ENCODE measurements at places on chromosomes 5 and 9.

DNA sequence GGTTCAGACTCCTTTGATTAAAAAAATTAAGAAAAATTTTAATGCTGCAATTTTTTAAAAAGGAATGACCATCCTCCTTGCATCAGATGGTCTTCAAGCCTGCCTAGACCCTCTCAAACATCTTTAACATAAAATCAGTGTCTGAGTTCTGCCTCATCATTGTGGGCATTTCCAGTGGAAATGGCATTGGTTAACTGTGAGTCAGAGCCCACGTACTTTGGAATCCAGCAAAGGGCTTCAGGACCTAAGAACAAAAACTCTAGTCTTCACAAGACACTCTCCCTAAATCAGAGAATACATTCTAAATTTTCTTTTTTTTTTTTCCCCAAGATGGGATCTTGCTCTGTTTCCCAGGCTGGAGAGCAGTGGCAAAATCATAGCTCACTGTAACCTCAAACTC lies 9.4 kb upstream of the C5orf15 start:
- DNase-seq = no peak

- DNase-seq = no peak
Measured at GRCh38 chr5:128121651-128122050, 38.1 kb downstream of the SLC12A2 start.

- no peak for DNase-seq
Measured at GRCh38 chr5:146003852-146004251, 67.5 kb downstream of the SH3RF2 start.

DNA sequence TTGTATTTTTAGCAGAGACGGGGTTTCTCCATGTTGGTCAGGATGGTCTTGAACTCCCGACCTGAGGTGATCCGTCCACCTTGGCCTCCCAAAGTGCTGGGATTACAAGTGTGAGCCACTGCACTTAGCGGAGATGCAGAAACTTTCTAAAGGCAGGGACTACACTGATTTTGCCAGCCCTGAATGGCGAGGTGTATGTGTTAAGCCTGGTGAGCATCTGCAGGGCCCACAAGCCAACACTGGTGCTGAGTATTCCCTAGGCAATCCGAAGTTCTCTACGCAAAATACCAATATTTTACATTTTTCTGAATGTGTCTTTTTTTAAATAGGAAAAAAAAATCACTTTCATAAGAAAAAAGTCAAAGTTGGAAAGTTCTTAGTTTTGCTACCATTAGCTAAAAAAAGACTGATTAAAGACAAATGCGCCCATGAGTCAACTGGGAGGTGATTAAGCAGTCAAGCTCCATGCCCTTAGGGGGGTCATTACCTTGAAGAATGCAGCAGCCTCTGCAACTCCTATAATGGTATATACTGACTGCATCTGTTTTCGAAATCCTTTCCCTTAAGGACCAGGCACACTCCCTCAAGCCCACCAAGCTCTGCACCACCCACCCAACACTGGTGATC lies 502.8 kb downstream of the BNC2 start:
- no peak for DNase-seq

GRCh38 chr9:95008151-95008771 lies 281.8 kb downstream of the AOPEP start:
- DNase-seq = peak; percentile 68

DNA sequence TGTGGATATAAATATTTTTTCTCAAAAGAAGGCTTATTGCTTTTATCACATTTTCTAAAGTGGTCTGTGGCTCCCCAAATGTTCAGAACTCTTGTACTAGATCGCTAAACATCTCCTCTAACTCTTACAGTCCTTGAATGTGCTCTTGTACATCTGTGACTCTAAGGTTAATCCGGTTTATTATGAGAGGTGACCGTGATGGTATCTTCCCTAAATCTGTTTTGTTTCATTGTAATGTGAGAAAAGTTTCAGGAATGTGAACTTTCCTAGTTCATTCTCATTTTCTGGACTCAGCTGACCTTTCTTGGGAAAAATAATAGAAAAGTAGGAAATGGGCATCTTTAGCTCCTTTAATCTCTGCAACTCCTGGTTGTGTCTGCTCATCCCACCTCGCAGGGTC lies 94.5 kb upstream of the CD180 start:
- no peak for DNase-seq

DNA sequence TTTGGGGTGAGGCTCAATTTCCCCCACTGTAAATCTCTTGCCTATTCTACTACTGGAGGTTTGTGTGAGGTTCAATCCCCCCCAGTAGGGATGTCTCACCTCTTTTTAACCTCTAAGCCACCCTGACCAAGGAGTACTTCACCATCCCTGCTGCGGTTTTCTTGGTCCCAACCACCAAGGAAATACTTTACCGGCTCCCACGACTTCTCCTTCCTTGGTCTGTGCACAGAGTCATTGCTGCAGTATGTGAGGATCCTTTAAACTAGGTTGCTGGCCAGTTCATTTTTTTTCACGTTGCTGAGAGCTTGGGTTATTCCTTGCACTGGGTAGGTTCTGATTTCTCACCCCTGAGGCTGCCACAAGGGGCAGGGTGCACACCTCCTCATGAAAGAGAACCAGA lies 22.5 kb upstream of the HMGCS1 start:
- no peak for DNase-seq

GRCh38 chr9:1024112-1024511 lies 26.0 kb upstream of the DMRT2 start:
- no peak for DNase-seq

- DNase-seq = peak; percentile 64
Measured at GRCh38 chr9:107751567-107752210, 262.1 kb upstream of the KLF4 start.

- DNase-seq = no peak
Measured at GRCh38 chr5:149072791-149073190, 9.9 kb upstream of the SH3TC2 start.

DNA sequence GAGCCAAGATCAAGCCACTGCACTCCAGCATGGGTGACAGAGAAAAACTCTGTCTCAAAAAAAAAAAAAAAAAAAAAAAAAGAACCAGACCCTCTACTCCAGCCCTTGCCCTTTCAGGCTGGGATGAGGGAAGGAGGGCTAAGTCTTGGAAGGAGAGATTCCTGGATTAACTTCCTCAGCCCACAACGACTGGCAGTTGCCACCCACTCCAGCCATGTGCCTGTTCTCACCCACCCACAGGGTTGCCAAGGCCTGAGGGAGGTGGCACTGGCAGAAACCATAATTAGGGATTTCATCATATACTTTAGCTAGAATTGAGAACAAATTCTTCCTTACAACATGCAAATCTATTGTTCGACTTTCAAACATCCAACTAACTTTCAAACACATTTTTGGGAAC lies 87.8 kb upstream of the SLC30A5 start:
- DNase-seq = no peak

DNA sequence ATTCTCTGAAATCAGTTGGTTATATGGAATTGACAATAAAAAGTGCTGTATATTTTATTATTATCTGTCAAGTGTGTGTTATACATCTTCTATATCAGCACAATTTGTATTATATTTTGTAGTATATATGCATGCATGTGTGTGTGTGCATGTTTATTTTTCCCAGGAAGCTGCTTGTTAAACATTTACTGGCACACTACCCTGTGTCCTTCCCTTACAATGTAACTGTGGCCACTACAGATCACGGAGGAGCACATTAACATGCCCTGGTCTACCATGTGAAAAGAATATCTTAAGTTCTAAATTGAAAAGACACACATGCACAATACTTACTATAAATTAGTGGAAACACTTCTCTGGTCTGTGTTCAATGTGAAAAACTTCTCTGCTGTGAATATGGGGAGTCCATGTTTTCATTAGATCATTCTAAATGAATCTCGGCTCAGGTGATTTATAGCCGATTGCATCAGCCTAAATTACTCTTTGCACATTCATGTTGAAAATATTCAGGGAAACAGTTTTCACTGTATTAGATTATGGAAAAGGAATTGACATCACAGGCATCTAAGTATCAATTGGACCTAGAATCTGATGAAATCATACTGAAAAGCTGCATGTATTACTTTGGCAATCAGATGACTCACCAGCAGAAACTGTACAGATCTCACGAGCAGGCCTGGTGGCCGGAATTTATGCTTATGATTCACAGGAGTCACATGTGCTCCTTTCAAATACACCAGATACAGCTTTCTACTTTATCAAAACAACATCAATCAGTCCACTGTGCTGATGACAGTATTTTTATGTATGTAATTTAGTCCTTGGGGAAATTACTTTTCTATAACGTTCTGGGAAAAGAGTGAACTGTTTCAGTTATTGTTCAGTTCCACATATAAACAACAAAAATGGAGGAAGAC lies 39.4 kb downstream of the LURAP1L start:
- DNase-seq = peak; percentile 99

GRCh38 chr9:134778841-134779411 lies 101.7 kb upstream of the FCN2 start:
- peak; percentile 49 for DNase-seq

GRCh38 chr5:54873691-54874090 lies 111.7 kb downstream of the ESM1 start:
- peak; percentile 60 for DNase-seq

- DNase-seq = peak; percentile 10
Measured at GRCh38 chr9:105244734-105245028, 230 bp downstream of the SLC44A1 start.

DNA sequence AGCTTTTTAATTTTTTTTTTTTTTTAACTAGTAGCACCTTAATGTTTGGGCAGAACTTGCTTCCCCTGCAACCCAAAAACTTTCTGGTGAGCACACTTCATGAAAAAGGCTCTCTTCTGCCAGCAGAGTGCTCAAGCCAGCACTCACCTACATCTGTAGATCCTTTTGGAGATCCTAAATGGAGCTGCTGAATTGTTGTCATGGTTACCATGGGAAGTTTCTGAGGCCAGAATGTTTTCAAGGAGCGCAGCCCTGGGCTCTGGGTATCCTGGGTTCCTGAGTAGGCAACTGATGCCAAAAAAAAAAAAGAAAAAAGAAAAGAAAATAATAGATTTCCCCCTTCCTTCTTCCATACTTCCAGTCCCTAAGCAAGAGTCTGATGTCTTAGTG lies 3.1 kb upstream of the CPEB4 start:
- DNase-seq = no peak

DNA sequence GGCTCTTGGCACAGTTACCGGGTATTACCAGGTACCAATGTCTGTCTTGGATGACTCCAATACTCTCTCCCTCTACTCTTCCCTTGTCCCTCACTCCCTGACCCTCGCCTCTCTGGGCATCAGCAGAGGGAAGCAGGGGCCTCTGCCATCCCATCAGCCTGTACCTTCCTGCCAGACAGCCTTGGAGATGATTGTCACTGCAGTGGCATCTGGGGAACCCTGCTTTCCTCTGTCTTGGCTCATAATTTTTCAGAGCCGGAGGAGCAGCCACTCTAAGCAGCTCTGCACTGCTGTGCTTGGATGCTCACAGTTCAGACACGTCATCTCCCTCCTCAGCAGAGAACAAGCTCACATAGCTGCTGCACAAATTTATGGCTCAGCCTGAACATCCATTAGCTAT lies 274.1 kb downstream of the SMARCA2 start:
- no peak for DNase-seq

DNA sequence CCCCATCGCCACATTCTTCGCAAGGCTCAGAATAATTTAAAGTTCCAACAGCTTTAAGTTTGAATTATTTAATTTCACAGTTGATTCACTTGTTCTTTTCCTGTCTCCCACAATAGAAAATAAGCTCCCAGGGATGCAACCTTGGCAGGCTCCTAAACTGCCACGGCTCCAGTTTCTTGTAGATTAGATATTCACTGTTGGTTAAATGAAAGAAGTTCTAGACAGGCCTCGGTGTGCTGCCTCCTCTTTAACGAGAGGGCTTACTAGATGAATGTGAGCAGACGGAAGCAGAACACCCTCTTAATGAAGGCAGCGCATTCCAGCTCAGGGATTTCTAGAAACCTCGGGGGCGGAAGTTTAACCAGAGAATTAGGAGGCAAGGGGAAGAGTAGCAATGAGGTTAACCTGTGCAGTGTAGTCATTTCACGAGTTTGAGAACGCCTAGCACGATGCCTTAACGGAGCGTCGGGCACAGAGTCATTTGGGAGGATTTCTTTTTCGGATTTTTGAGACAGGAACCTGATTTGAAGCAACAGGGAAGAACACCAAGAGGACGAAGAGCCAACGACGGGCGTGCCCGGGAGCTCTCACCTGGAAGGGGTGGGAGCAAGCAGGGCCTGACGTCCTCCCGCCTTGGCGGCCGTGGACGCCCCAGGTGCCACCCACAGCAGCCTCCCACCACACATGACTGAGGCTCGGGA lies 637 bp upstream of the SMC5 start:
- DNase-seq = no peak

- DNase-seq = no peak
Measured at GRCh38 chr5:91797576-91797975, 414.5 kb upstream of the ARRDC3 start.

GRCh38 chr9:91803970-91804752 lies 145.9 kb downstream of the ROR2 start:
- DNase-seq = no peak

DNA sequence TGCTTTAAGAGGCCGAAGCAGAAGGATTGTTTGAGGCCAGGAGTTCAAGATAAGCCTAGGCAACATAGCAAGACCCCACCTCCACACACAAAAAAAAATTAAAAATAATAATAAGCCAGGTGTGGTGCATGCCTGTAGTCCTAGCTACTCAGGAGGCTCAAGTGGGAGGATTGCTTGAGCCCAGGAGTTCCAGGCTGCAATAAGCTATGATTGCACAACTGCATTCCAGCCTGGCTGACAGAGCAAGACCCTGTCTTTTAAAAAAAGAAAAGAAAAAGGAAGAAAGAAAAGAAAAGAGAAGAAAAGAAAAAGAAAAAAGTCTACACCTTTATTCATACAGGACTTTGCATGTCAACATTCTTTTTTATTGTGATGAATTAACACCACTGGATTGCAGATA lies 2125.8 kb downstream of the MAT2B start:
- DNase-seq = no peak

DNA sequence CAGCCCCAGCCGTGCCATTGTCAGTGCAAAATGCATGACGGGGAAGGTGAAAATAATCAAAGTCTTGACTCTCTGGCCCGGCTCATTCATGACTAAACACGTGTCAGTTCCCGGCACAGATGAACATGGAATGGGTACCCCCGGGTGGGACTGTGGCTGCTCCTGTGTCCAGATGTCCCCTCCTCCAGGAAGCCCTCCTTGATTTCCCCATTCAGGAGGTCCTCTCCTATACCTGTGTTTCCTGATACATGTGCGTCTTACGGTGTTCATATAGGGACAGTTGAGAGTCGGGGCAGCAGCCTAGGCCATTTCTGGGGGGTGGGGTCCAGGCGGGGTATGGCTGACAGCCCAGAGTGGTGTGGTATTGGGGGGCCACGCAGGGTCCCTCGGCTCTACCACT lies 19.5 kb downstream of the RXRA start:
- no peak for DNase-seq

- no peak for DNase-seq
Measured at GRCh38 chr5:127549551-127549950, 32.1 kb downstream of the PRRC1 start.

DNA sequence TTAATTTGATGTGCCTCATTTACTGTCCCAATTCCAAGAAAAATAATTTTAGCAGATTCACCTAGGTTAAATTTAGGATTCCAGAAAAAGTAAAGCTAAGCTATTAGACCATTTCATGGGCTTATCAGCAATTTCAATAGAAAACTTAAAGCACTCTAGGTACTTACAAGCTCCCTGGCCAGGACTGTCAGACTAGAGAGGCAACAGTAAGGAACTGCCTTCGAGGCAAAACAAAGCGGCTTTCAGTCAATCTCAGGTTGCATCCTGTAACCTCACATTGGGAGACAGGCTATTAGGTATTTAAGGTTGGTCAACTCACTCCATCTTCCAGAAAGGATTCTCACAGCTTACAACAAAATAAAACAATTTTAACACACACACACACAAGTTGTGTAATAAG lies 48.7 kb upstream of the FSD1L start:
- no peak for DNase-seq
